Astrocyte (in vitro differentiated cells and primary cell): ENCODE measurements at places on chromosomes 3 and 15.

- DNase-seq: peak; percentile 94
Observed at GRCh38 chr3:52090131-52090932, 34.0 kb upstream of the DUSP7 start.

- no peak for DNase-seq
Observed at GRCh38 chr3:160758929-160759577, 3.0 kb downstream of the PPM1L start.

GRCh38 chr3:30443756-30444673 is 162.4 kb upstream of the TGFBR2 start:
- peak; percentile 84 for DNase-seq

DNA sequence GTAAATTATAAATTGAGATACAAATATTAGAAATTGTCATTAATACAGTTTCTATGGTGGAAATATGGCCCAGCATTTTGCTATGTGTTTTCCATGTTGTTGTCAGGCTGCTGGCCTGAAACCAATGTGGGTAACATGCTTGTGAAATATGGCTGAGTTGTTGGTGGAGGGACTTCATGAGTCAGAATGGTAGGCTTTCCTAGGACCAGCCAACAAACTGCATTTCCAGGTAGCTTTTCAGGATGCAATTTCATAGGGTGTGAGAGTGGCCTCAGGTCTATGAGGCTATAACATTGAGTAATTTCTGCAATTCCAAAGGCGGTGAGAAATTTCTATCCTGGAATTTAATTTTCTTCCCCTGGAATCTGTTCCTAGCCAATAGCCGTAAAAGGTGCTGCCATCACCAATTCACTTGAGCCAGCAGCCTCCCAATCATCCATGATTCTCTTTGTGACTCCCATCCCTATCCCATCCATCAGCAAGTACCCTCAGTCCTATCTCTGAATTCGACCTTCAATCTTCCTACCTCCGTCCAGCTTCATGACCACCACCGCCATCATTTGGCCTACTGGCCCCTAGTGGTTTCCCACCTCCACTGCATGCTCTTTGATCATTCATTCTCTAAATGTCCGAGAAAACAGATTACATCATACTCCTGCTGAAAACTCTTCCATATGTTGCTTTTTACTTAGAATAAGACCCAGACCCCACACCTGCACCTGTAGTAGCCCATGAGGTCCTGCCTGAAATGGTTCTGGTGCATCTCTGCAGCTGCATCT is 276.6 kb upstream of the CFAP20DC start:
- DNase-seq: peak; percentile 6

- DNase-seq: peak; percentile 86
Observed at GRCh38 chr15:25368850-25369249, 70.0 kb downstream of the UBE3A start.

DNA sequence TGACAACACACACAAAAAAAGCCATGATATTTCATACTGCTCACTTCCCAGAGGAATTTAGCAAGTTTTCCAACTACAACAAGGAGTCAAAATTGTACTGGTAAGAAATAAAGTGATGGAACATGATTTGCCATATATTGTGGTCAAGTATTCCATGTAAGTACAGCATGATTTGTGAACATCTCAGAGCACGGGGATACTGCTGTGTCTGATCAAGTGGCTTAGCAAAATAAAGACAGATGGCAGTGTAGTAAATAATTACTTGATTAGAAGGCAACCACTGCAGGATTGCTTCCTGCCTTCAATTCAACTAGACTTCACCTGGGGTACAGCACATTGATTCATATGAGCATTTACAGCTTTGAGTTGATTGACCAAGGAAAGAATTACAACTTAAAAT is 51.6 kb upstream of the DUT start:
- DNase-seq: no peak

DNA sequence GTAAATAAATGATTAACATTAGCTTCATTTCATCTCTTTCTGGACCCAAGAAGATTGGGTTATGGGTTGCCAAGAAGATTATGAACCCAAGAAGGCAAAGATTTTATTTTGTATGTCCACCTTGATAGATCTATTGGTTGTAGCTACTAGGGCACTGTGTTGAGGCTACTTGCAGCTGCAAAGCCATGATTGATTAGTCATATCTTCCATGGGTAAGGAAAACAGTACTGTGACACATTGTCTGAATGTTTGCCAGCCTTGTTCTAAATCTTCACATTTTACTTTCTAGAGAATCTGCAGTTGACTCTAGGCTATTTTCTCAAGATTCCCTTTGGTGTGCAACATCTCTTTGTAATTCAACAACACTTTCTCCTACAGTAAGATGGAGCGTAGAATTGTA is 229.2 kb upstream of the KCNH8 start:
- DNase-seq: no peak

DNA sequence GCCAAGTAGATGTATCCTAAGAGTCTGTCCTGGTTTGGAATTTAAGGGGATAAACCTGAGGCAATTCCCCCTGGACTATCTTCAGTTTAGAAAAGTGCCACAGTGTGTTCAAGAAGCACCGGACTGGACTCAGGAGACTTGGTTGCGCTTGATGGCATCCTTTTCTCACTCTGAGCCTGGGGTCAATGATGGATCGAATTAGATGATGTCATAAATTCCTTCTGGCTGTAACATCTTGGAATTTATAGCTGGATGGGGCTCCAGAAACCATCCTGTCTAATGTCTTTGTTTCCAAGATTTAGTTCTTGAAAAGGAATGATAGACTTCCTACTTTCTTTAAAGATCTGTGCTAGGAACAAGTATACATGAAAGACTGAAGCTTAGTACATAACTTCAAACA is 280.6 kb downstream of the LPP start:
- peak; percentile 61 for DNase-seq

DNA sequence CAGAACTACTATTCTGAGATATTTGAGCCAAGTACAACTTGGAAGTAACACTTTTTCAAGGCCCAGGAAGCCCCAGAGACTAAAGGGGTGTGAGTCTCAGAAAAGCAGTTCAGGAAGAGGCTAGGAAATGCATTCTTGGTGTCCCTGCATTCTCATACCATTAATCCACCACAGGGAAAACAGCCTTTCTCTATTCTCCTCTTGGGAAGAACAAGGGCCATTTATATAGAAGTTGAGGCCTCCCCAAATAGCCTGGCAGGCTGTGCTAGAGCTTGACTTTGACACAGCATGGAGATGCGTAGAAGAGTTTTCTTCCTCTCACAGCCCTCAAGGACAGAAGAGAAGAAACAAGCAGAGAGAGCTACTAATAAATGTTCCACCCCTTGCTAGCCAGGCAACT is 5.5 kb upstream of the NR2C2 start:
- no peak for DNase-seq
